NCI-H187 treated with DMSO at 0.1 percent for 48 hours (cell line): ENCODE measurements at places on chromosomes 11 and 22.

- no peak for DNase-seq
Measured at GRCh38 chr22:50209893-50210292, 9.1 kb downstream of the SELENOO start.

DNA sequence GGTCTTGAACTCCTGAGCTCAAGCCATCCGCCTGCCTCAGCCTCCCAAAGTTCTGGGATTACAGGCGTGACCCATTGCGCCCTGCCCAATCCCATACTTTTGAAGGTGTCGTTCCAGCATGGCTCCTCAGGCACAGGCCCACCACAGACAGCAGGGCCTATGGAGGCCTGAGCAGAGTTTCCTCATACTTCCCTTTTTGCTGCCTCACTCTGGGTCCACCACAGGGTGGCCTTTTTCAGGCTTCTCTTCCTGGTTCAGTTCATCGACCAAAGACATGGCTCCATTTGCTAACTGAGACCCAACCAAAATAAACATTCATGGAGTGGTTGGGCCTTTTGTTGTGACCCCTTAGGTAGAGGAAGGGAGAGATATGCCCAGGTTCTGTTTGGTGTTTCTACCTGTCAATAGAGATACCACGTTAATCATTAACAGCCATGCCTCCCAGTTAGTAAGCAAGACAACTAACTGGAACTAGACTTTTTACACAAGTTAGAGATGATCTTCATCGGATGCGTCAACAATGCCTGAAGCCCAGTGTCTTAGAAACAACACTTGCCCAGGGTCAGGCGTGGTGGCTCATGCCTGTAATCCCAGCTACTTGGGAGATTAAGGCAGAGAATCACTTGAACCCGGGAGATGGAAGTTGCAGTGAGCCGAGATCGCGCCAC is 35.1 kb downstream of the TRIOBP start:
- no peak for DNase-seq

GRCh38 chr22:43546186-43546585 is 134.4 kb downstream of the MPPED1 start:
- DNase-seq, result no peak

DNA sequence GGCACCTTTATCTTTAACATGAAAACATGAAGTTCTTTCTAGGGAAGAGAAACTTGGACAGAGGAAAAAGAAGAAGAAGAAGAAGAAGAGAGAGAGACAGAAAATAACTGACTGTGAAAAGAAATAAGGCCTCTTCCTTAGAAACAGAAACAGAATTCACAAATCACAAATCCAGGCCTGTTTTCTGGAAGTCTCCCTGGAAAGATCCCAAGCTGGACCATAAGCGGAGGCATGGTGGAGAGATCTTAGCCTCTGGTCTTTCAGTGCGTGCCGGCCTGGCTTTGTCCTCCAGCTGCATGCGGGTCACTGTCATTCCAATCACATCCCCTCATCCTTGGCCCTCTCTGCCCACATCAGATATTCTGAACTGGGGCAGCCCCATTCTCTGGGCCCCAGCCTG is 6.9 kb downstream of the FXYD6 start:
- DNase-seq, result no peak

GRCh38 chr11:75547177-75547576 is 14.9 kb upstream of the SERPINH1 start:
- DNase-seq, result no peak

GRCh38 chr11:21986361-21986760 is 206.5 kb upstream of the ANO5 start:
- DNase-seq, result no peak
